ENCODE measurements at places on chromosomes 16 and 17.

DNA sequence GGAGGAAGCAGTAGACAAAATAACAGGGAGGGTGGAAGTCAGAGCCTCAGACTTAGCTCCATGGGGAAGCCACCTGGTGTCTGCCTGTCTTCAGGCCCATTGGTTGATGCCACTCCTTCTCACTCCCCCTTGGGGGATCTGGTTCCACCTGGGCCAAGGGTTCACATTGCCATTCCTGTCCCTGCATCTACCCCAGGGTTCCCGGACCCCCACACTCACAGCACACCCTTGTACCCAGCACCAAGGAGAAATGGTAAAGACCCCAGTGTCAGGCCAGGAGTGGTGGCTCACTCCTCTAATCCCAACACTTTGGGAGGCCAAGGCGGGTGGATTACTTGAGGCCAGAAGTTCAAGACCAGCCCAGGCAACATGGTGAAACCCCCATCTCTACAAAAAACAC is 1.0 kb upstream of the CA7 start:
- DNase-seq = no peak

- DNase-seq = no peak
Measured at GRCh38 chr17:40361063-40361924, 3.2 kb downstream of the GJD3 start.

DNA sequence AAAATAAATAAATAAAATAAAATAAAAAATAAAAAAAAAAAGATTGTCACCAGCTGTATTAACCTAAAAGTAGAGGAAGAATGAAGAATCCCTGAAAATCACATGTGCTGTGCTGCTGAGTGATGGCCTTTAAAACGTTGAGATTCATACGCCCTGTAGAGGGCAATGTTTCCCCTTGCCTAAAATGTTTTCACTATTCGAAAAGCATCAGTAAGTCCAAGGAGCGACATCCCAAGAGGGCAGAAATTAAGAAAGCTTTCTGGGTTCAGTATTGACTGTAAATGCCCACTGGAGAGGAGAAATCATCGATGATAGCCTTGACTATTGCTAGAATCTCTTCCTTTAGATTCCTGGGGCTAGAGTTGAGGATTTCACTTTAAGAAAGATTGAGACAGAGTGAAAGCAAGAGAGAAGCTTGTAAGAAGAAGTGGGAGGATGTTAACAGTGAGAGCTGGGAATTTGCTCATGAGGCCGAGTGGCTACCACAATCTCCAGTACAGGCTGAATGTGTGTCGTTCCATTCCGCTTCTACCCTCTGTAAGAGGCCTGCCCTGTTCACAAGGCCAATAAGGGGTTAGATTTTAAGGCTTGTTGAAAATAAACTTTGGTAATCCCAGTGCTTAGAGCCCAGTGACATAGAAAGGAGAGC is 170.8 kb upstream of the FAM20A start:
- no peak for DNase-seq

- no peak for DNase-seq
Measured at GRCh38 chr17:43468691-43469139, 15.1 kb upstream of the DHX8 start.

DNA sequence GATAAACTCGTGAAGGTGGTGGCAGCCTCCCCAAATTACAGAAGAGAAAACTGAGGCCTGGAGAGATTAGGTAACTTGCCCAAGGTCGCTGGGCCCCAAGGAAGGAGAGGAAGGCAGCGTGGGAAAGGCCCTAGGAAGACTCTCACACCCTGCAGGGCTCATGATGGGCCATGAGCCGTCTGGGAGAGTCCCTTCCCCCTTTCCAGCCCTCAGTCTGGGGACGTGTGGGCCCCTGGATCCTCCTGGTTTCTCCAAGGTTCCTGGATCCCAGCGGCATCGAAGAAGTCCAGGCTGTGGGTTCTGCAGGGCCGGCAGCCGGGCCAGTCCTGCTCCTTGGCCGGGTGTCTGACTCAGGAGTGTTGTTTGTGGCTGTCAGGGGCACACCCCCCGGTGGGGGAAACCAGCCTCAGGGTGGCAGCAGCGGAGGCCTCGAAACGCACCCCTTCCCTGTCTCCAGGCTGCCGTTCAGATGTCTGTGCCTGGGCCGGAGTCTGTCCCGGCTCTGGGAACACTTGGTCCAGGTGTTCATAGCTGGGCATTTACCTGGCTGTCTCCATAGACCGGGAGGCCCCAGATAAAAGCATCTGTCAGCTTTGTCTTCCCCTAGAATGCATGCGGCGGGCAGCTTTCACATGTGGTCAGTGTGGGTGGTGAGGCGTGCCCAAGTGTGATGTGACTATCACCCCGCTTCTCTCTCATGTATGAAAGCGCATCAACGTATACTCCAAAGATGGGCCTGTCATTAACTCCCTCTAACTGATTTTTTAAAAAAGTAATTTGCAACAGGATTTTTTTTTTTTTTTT is 3.7 kb upstream of the RAP1GAP2 start:
- peak; percentile 70 for DNase-seq
